Activated CD4-positive, alpha-beta T cell treated with anti-CD3 and anti-CD28 coated beads for 36 hours (primary cell): ENCODE measurements at places on chromosomes 11 and 22. TPM values are rescaled to one million over a fixed set of nuclear protein-coding genes. Genes with fewer than 3 reads are reported as not detected.

Gene OR6A2
- 0.25 TPM for total RNA-seq

Gene FGF4
- total RNA-seq = not detected

Gene VWCE
- 5.2 TPM for total RNA-seq

Gene TMEM223
- total RNA-seq = 11.1 TPM

Gene CDPF1
- 8.1 TPM for total RNA-seq

Gene LRRC4C
- total RNA-seq = not detected

Gene A4GALT
- total RNA-seq = not detected

Gene ESAM
- total RNA-seq = 0.39 TPM

Gene OR5J2
- not detected for total RNA-seq

Gene PHF5A
- 54.5 TPM for total RNA-seq

Gene CST6
- total RNA-seq = not detected

Gene SHANK3
- total RNA-seq = 0.14 TPM

Gene PICK1
- 14.9 TPM for total RNA-seq

Gene RBM7
- total RNA-seq = 72.3 TPM

Gene SNX32
- 2.9 TPM for total RNA-seq

Gene GAL3ST1
- not detected for total RNA-seq

Gene MAPK1
- total RNA-seq = 91.9 TPM

Gene SGSM1
- total RNA-seq = 0.11 TPM

Gene CARD10
- total RNA-seq = not detected

Gene CASP12
- total RNA-seq = not detected

Gene GLYATL2
- total RNA-seq = not detected

Gene JHY
- 3.2 TPM for total RNA-seq

Gene APOBEC3G
- total RNA-seq = 47.4 TPM

Gene C11orf42
- total RNA-seq = not detected

Gene BAIAP2L2
- 0.88 TPM for total RNA-seq

Gene FREY1
- total RNA-seq = 1.0 TPM

Gene TTC17
- 57.9 TPM for total RNA-seq

Gene RBX1
- 96.6 TPM for total RNA-seq

Gene FIBP
- total RNA-seq = 121 TPM

Gene KRTAP5-9
- 0.21 TPM for total RNA-seq

Gene OR51G2
- not detected for total RNA-seq

Gene ZNF214
- not detected for total RNA-seq
